Activated CD4-positive, alpha-beta T cell treated with anti-CD3 and anti-CD28 coated beads, Interleukin-2, amount 50 U/mL, for 24 hours (primary cell): ENCODE measurements at places on chromosomes 6 and 20.

GRCh38 chr20:54320148-54320607 is 112.3 kb downstream of the PFDN4 start:
- no peak for DNase-seq

DNA sequence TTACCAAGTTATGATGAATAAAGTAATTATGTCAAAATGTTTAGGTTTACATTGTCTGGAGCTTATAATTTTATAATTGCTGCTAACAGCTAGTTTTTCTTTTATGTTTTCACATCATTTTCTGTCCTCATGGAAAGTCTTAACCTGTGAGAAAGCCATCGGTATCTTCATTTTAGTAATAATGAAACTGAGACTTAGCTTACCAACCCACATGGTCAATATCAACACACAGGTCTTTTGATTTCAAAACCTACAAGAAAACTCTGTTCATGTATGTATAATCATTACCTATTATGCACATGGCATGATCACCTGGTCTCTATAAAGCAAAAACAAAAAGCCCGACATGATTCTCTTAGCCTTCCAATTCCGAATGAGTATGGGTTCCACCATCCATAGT is 61.9 kb downstream of the KCNQ5 start:
- DNase-seq = no peak

DNA sequence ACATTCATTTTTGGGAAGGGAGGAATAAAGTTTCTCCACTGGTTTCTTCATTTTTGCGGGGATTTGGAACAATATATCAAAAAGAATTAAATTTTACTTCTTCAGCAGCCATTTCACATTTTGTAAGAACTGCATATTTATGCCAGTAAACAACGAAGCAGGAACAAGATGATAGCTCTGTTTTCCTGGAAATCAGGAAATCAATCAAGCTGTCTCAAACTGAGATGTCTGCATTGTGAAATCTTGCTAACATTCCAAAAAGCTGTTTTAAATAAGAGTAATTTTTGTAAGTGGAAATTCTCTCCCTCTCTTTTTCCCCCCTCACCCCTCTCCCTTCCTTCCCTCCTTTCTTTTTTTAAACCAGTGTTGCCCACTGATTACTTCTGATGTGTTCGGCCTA is 20.0 kb downstream of the MAPK13 start:
- DNase-seq = no peak

DNA sequence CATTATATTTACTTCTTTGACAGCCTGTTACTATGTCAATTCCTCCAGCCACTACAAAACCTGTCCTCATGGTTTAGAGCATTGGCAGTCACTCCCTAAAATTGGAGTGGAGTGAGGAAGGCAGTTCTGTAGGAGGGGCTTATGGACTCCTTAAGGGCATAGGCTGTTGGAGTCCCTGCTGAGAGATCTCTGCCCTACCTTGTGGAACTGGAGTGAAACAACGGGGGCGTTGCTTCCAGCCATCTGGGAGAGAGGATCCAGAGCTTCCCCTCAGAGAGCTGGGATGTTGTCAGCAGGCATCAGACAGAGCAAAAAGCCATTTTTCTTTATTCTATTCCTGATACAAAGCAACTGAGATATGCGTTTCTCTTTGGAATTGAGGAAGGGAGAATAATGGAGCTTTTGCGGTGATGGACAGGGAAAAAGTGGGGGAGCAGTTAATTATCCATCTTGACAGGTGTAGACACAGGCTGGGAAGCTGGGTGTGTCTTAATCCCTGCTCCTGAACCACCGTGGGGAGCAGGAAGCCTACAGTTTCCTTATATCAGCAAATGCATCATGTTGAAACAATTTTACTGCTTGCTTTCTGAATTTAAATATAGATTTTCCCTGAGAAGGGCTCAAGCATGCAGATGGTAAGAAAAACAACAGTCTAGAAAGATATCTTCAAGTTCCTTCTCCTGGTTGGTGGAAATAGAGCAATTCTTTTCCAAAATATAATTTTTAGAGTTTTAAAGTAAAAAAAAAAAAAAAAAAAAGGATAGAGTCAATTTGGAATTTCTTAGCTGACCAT is 402.5 kb downstream of the PLCB1 start:
- no peak for DNase-seq
